ENCODE measurements at places on chromosomes 5 and 9.

DNA sequence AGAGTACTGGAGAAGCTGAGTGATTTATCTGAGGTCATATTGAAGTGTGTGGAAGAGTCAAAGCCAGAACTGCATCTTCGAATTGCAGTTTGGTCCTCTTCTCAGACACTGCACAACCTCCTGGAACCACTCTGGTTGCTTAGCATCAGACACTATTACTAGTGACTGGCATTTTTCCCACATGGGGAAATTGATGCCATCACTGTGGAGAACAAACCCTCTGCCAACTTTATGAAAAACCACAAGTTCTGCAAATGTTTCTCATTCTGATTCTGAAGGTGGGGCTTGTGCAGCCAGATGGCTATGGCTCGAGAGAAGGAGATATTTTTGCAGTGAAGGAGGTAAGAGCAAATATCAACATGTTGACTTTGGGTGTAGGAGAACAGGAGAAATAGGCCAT lies 67.2 kb downstream of the KCTD16 start:
- no peak for DNase-seq

DNA sequence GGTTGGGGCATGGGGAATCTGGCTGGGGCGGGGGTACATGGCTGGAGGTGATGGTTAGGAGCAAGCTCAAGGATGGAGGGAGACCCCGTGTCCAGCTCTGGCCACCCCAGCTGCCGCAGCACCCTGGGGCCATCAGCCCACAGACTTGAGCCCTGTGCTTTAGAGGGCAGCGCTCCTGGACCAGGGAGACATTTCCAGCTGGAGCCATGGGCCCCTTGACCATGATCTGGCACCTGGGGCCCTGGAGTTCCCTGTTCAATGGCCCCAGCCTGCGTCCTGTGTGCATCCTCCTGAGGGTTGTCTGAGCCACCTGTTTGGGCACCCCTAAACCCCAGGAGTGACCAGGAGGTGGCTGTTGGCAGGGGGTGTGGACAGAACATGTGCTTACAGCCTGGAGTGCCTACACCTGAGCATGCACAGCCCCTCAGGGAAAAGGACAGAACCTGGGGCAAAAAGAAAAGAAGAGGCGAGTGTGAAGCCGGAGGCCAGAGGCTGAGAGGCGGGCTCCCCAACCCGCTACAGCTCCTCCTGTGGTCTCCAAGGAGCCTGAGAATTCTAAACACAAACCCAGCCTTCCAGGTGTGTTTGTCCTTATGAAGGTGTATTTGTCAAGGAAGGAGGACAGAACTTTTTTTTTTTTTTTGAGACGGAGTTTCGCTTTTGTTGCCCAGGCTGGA lies 126.7 kb downstream of the C9orf50 start:
- no peak for DNase-seq

GRCh38 chr5:10308844-10309243 lies 1.1 kb upstream of the CMBL start:
- DNase-seq: no peak

GRCh38 chr5:172635038-172635437 lies 6.0 kb upstream of the NEURL1B start:
- DNase-seq: no peak

GRCh38 chr9:14372437-14373335 lies 58.7 kb upstream of the NFIB start:
- no peak for DNase-seq

- no peak for DNase-seq
Measured at GRCh38 chr5:14204785-14205321, 61.7 kb downstream of the TRIO start.

GRCh38 chr5:128825826-128826225 lies 139.5 kb upstream of the SLC27A6 start:
- DNase-seq: no peak

DNA sequence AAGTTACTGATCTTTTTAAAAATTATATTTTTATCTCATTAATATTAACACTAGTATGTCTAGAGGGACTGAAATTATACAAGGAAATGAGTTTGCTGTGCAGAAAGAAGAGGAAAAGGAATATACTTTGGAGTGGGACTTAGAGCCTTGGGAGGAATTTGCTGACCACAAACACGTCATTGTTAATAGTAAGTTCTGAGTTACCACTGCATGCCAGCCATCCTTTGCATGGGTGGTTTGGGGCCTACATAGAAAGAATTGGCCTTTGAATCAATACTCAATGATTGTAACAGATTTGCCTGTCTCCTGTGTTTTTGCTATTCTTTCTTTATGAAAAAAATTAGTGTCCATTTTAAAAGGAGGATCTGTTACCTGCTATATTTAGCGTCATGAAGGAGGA lies 232.6 kb upstream of the TNC start:
- DNase-seq: no peak

GRCh38 chr5:172283020-172283861 lies at the start of gene UBTD2:
Gene UBTD2, minus strand, starts transcription at chr5:172283764. Its CDS starts 99 bp downstream, at chr5:172283665.
- DNase-seq: peak; percentile 54

DNA sequence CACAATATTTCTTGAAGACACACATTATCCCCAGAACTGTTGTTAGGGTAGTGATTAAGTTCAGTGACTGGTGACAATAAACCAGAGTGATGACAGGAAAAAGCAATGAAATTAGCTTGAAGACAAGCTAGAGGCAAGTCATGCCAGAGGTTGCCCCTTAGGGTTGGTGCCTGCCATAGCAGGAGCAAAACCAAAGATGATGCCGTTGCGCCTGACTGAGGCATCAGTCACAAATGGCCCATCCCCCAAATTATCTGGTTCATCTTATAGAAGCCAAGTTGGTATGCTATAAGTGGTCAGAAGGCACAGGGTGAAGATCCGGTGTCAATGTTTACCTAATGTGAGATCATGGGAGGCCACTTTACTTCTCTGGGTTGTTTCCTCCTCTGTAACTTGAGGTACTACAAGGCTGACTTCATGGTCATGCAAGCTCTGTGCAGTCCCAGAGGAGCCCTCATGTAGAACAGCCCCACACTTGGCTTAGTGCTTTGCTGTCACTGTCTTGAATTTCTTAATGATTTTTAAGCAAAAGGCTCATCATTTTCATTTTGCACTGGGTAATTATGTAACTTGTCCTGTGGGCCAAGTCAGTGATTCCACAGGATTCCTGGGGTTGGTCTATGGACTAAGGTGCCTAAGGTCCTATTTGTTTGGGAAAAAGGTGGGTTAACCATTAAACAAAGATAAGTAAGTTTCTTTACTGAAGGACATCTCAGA lies 211.3 kb downstream of the MAN2A1 start:
- no peak for DNase-seq

DNA sequence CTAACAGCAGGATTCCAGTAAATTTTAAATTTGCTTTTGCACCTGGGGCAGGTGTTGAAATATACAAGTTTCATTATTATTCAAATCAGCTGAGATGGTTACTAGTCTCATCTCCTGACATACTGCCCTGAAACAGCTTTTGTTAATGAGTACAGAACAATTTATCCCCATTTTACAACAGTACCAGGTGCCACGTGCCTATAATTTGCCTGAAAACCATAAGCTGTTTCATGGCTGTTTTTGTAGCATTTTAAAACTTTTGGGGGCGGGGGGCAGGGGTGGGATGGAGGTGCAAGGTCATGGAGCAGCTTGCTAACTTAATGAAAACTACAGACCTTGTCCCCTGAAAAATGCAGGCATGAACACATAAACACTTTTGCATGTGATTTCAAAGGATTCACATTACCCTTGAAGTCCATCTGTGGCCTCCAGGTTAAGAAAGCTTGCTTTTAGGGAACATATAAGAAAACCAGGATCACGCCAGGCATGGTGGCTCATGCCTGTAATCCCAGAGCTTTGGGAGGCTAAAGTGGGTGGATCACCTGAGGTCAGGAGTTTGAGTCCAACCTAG lies 42.1 kb downstream of the TIMD4 start:
- DNase-seq: no peak

DNA sequence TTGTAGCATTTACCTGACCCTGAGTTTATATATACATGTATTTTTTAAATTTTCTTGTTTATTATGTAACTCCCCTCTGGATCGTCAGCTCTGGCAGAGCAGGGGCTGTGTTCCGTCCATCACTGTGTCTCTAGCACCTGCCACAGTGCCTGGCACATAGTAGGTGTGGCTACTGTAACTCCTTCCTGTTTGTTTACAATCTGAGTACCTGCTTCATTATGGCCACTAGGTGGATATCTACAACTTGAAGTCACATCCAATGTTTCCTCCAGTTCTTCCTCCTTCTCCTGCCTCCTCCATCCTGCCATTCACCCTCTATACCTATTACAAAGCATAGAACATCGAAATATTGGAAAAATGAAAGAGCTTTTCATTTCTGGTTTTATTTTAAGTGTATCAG lies 14.2 kb upstream of the PPP1R2B start:
- DNase-seq: no peak

GRCh38 chr9:114371973-114372917 lies 15.5 kb downstream of the AKNA start:
- DNase-seq: no peak

DNA sequence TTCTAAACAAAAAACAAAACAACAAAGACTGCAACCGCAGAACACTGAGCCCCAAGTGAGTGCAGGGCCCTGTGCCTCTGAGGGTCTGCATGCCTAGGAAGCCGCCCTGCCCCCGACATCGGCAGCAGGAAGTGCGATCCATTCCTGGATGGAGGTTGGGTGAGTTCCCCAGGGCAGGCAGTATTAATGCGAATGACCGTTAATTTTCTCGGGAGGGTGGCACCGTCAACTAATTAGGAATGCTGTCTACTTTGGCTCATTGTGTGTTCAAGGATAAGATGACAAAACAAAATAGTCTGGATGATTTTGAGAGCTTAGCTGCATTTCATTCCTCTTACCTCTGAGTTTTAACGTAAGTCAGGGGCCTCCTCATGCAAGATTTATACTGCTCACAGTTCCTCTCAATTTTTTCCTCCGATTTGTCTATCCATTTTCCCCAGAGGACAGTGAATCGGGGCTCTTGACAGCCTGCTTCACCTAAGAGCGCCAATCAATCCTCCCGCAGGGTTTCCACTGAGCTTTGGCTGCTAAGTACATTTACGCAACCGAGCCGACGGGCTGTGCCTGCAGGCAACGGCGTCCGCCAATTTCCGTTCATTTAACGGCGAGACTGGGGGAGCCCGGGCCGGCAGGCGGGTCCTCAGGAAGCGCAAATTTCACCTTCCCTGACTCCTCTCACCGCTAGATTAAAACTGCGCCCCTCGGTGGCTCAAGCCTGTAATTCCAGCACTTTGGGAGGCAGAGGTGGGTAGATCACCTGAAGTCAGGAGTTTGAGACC lies 2.9 kb upstream of the NXNL2 start:
- no peak for DNase-seq

GRCh38 chr9:134215699-134216448 lies 51.5 kb upstream of the RNU6ATAC start:
- no peak for DNase-seq

DNA sequence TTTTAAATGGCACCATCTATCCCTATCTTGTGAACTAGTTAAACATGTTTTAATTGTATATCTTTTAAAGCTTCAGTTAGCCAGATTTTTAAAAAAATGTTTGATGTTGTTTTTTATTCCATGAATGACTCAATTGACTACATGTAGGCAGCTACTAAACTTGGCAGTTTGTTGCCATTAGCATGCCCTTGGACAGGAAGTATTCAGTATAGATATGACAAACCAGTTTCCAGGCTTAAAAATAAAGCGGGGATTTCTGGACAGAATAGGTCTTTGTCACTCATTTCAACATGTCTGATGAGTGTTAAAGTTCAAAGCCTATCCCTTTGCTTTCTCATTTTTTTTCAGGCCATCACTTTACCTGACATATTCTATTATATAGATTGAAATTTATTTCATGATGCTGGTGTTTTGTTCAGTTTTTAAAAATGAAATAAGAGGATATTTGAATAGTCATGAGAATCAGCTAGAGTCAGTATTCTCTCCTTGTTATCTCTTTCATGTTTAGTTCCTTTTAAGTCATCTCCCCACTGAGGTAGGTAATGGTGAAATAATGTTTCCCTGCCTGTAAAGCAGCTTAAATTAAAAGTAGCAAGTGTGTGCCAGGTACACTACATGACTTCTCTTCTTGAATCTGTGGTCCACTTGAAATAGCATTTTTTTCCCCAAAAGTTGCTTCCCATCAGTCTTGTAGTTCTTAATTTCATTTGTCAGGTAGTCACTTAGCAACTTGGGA lies 11.9 kb downstream of the TNFAIP8 start:
- no peak for DNase-seq

DNA sequence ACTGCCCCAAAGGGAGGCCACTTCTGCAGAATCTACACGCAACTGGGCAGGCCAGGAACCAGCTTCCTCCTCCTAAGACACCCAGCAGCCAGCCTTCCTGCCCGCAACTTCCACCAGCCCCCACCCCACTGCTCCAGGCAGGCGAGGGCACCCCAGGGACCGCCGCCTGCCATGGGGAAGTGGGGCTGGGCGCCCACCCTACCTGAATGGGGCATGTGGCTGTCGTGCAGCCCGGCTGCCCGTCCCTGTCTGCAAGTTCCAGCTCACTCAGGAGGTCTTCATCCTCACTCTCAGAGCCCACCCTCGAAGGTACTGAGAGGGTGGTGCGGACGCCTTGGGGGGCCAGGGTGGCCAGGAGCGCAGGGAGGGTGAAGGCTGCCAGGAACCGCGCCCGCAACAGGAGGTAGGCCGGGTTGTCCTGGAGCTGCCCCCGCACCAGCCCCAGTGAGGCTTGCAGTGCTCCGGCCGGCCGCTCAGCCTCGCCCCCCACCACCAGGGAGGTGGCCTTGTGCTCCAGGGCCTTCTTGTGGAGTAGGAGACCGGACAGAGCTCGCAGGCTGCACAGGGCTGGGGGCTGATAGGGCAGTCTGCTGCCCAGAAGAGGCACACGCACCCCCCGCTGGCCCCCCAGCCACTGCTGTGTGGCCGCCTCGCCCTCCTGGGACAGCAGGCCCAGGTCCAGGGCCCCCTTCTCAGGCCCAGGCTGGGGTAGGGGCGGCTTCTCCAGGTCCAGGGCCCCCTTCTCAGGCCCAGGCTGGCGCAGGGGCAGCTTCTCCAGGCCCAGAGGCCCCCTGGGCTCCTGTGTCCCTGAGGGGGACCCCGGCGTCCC lies 4.1 kb upstream of the CARD9 start:
- no peak for DNase-seq

- no peak for DNase-seq
Measured at GRCh38 chr9:4082948-4083347, 216.9 kb downstream of the GLIS3 start.

DNA sequence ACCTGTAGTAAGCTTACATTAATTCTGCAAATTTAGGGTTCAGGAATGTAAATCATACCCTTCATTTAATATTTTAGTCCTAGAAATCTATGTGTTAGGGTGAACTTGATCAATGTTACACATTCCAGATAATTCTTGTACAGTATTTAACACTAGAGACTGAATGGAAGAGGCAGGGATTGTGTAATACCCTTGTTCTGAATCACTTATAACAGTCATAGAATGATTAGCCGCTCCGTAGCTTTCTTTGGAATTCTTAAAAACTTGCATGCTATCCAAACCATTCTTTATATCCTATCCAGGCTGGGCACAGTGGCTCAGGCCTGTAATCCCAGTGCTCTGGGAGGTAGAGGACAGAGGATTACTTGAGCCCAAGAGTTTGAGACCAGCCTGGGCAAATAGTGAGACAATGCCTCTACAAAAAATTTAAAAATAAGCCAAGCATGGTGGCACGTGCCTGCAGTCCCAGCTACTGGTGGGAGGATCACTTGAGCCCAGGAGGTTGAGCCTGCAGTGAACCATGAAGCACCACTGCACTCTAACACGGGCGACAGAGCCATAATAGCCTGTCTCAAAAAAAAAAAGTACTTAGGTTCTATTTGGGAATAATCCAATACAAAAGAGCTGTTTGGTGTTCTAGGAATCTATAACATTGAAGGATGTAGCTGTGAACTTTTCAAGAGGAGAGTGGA lies 8.3 kb downstream of the ZNF483 start:
- no peak for DNase-seq
